Vagina (tissue), 2 donors: ENCODE measurements at places on chromosomes 4 and X.

- DNase-seq, result no peak
These were observed 1.3 kb upstream of the INTU start for GRCh38 chr4:127631420-127631819.

GRCh38 chr4:97752599-97752998 lies 390.7 kb downstream of the STPG2 start:
- DNase-seq, result no peak

DNA sequence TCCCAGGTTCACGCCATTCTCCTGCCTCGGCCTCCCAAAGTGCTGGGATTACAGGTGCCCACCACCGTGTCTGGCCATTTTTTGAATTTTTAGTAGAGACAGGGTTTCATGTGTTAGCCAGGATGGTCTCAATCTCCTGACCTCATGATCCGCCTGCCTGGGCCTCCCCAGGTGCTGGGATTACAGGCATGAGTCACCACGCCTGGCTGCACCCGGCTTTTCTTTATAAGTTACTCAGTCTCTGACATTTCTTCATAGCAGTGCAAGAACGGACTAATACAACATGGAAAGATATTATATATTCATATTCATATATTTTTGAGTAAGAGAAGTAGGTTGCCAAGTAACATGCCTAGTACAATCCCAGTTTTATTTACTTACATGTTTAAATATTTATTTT lies 22.9 kb downstream of the SHROOM3 start:
- no peak for DNase-seq

- DNase-seq, result peak; percentile 89
These were observed at the start of gene USP51 for GRCh38 chrX:55489314-55490009. Gene USP51, minus strand, starts transcription at chrX:55489848. Its CDS starts 909 bp downstream, at chrX:55488939.

GRCh38 chrX:41906515-41907187 lies 16.7 kb downstream of the CASK start:
- no peak for DNase-seq

DNA sequence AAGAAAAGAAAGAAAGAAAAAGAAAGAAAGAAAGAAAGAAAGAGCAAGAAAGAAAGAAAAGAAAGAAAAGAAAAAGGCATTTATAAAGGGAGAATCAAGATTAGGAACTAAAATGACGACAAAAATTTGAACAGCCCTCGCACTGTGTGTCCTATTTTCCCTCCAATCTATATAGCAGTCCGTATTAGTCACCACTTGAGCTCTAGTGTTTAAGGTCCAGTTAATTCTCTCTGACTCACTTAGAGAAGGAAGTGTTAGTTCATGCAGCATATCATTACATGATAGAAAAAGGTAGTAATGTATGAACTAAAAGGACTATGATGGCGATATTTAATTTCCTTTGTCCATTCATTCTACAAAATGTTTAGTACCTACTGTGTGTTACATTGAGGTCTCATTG lies 122.7 kb downstream of the CBLL2 start:
- no peak for DNase-seq

DNA sequence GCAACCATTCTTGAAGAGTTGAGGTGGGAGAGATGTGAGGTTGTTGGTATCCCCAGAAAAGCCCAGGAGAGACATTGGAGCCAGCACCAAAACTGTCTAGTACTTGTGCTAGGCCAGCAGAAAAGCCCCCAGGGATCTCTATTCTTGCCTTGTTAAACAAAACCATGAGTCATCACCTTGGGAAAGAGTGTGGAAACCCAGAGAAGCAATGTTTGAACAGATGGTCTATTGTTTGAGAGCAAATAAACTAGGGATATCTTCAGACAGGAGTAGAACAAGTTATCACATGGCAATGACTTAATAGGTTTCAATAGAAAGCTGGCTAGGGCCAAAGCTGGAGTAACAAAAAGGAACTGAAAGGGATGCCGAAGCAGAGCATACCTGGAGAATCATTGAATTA lies 195.7 kb upstream of the CASK start:
- DNase-seq, result no peak

- DNase-seq, result no peak
These were observed 481 bp downstream of the UTP3 start for GRCh38 chr4:70688795-70689231.

DNA sequence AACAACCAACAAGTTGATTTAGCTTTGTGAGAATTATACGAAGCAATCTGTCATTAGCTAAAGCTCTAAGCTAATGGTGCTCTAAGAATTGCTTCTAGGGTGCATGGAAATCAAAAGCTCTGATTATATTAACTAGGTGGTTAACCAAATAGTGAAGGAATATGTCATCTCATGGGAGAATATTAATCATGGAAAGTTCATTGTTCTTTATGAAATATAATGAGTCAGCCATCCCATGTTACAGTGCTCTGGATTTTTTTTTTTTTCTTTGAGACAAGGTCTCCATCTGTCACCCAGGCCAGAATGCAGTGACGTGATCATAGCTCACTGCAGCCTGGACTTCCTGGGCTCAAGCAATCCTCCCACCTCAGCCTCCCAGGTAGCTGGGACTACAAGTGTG lies 10.5 kb downstream of the DCAF8L2 start:
- DNase-seq, result no peak

- DNase-seq, result no peak
These were observed 69.7 kb downstream of the RPS6KA6 start for GRCh38 chrX:84118315-84118714.

DNA sequence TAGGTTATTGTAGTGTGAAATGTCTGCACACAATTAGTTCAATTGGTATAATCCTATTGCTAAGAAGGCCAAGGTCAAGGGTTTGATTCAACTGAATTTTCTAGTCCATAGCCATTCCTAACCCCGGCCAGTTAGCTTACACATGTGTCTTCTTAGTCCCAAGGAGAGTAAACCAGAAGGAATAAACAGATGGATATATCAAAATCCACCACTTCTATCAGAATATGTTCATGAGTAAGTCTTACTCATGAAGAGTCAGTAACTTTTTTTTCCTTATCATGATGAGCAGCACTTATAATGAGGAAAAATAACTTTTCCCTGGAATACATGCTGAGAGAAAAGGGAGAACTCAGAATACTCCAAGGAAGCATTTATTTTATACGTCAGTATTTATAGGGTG lies 9.5 kb downstream of the HHIP start:
- DNase-seq, result no peak

- DNase-seq, result no peak
These were observed 36.8 kb downstream of the BOD1L1 start for GRCh38 chr4:13590766-13591165.

DNA sequence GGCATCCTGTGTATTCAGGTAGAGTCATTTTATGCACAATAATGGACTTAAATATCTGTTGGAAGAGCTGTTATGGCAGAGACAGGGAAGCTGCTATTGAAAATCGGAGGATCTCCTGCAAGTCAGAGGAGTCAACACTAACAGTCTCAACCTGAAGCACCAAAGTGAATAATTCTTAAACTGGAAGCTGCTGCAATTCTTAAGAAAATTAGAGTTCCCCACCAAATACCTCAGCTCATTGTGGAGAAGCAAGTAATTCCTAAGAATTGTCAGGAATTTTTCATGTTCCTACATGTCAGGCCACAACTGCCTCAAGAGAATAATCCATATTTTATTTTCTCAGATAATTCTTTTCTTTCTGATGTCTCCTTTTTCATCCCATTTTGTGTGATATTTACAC lies 892.6 kb upstream of the LCORL start:
- no peak for DNase-seq

- DNase-seq, result no peak
These were observed 55.2 kb downstream of the MMRN1 start for GRCh38 chr4:89949782-89950387.

GRCh38 chr4:128658214-128658631 lies 151.3 kb upstream of the JADE1 start:
- DNase-seq, result no peak

GRCh38 chrX:7086384-7086783 lies 61.1 kb upstream of the STS start:
- DNase-seq, result no peak

- DNase-seq, result no peak
These were observed 4.7 kb upstream of the ASMT start for GRCh38 chrX:1610166-1610565.

DNA sequence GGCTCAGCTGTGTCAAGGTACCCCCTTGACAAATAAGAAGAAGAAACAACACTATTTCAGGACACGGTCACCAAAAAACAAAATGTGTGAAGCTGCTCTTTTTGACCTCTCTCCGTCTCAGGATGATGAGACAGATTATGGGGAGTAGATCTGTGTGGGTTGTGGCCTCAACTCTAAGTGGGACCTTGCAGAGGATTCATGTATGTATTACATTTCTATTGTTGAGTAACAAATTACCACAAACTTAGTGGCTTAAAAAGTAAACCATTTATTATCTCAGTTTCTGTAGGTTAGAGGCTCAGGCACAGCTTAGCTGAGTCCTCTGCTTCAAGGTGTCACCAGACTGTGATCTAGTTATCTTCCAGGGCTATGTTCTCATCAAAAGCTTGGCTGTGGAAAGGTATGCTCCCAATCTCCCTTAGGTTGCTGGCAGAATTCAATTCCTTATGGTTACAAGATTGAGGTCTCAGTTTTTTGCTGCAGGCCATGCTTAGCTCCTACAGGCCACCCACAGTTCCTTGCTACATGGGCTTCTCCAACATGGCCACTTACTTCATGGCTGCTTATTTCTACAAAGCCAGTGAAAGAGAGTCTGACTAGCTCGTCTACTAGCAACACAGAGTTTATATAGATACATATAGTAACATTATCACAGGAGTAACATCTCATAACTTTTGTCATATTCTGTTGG lies 28.1 kb downstream of the DGKK start:
- DNase-seq, result no peak

DNA sequence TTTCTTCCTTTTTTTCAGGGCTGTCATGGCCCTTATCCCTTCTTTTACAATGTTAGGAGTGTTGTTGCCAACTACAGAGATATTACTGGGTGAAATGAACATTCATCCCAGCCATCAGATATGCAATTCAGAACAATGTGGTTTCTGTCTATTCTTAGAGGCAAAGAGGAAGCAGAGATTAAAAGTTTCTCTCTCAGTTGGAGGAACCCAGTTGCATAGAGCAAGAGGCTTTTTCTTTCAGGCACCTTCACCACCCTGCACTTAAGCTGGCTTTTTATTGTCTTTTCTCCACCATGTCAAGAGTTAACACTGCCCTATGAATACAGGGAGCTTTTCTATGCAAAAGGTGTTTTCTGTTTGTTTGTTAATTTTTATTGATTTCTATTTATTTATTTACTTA lies 1559.6 kb upstream of the IGFBP7 start:
- DNase-seq, result no peak

- DNase-seq, result no peak
These were observed 30.1 kb upstream of the NUP54 start for GRCh38 chr4:76178296-76178695.

GRCh38 chr4:110977554-110977953 lies 354.7 kb upstream of the PITX2 start:
- no peak for DNase-seq

DNA sequence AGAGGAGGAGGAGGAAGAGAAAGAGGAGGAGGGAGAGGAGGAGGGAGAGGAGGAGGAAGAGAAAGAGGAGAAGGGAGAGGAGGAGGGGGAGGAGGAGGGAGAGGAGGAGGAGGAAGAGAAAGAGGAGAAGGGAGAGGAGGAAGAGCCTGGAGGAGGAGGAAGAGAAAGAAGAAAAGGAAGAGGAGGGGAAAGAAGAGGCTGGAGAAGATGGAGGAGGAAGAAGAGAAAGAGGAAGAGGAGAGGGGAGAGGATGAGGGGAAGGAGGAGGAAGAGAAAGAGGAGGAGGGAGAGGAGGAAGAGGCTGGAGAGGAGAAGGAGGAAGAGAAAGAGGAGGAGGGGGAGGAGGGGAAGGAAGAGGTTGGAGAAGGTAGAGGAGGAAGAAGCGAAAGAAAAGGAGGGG lies 46.0 kb upstream of the SHOX start:
- DNase-seq, result no peak

DNA sequence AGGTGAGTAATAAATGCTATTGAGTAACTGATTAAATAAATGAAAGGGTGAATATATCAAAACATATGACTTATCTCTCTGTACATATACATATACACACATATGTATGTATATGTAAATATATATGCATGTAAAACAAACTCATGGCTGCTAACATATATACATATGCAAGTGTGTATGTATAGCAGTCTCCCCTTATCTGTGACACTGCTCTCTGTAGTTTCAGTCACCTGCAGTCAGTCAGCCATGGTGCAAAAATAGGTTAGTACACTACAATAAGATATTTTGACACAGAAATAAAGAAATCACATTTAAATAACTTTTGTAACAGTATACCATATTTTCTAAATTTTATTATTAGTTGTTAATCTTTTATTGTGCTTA lies 467.4 kb downstream of the EPHA5 start:
- DNase-seq, result no peak

DNA sequence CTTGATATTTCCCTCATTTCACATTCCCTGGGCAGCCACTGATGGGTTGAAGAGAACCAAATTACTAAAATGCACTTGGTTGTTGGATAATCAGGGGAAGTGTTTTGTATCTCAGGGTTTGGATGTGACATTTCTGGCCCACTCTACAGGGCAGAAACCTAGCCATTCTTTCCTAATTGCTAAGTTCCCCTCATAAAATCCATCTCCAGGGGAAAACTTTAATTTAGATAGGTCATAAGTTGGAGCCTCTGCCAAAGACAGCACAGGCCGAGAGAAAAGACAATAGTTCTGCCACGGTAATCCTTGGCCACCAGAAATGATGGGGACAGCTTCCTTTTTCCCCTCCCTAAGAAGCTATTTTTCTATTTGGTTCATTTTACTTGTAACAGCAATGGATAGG lies 192.7 kb upstream of the C1QTNF7 start:
- DNase-seq, result no peak

- DNase-seq, result no peak
These were observed 134.6 kb downstream of the CPZ start for GRCh38 chr4:8727131-8727530.

DNA sequence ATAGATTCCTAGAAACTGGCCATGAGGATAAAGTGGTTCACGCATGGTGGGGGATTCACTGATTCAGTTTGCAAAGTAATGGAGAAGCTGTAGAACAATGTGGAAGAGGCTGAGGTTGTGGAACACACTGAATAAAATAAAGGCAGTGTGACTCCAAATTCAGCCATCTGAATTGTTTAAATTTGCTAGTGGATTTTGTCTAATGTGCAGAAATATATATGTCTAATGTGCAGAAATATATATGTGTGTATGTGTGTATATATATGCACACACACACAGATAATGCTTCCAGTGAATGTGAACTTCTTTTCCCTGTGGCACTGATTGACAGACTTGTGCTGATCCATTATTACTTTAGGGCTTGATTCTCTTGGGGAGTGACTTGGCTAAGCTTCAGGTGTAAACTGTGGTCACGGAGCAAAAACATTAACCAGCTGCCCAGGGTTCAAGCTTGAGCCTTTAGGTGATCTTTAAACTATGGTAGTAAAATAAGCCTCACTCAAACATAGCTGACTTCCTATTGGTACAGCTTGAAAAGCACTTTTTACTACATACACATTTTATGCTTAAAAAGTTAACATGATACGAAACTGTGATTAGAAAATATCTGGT lies 3.5 kb downstream of the STBD1 start:
- no peak for DNase-seq

GRCh38 chrX:129145385-129145784 lies 377.9 kb downstream of the SMARCA1 start:
- no peak for DNase-seq
